ENCODE measurements at places on chromosomes 3 and 15.

GRCh38 chr3:146308222-146308621 is 57.3 kb upstream of the PLSCR4 start:
- no peak for DNase-seq

DNA sequence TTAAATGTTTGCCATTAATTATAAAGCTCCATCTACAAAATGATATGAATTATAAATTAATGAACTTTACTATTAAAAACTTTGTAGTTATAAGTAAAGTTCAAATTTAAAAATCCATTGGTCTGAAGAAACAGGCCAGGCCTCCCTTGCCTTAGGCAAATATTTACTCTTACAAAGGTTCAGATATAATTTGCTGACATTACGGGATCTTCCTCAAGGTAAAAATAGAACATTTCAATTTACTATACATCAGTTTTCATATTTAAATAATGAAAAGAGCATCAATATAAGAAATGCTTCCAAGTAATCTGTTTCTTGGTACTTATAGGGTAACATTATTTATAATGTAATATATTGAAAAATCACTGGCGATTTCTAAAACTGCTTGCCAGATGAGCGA is 3.7 kb downstream of the CMTM6 start:
- DNase-seq: no peak

GRCh38 chr3:4716706-4717362 is 223.7 kb downstream of the ITPR1 start:
- no peak for DNase-seq

DNA sequence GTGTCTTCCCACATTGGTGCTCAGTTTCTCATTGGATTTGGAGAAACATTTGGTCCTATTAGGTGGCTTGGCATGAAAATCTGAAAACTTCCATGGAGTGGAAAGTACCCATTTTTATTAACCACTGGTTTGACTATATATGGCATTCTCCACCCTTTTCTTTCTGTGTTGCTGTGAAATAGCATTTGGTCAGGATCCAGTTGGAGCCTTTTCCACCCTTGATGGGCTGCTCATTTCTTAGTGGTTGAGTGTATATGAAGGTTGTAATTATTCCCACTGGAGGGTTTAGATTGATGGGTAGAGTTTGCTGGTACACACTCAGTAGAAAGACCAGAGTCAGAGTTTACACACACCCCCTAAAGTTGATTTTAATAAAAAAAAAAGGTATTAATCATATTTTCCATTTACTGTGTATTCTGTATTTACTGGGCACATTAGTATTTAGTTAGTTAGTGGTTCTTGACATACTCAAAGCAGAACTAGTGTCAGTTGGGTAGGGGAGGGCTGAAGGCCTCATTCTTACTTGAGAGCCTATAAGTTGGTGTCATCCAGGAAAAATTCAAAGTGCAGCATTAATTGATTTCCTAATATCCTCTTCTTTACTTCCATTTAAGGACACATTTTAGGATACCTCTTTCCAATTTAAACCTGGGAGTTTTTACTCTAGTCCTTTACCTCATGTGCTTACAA is 69.5 kb downstream of the FLNB start:
- DNase-seq: no peak

DNA sequence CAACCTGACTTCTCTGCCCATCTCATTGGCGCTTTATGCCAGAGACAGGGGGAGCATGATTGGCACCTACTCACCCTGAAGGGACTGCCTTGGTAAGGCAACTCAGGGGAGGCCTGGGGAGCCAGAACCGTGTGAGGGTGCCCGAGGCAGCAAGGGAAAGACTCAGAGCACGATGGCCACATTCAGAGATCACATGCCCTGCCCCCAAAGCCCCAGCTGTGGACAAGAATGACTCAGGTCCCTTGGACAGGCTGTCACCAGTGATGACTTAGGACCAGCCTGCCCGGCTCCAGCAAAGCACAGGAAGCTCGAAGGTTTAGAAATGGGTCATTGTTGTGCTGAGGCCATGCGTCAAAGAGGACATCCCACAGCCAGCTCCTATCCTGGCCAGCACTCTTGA is 49.1 kb upstream of the LIMD1 start:
- DNase-seq: no peak

DNA sequence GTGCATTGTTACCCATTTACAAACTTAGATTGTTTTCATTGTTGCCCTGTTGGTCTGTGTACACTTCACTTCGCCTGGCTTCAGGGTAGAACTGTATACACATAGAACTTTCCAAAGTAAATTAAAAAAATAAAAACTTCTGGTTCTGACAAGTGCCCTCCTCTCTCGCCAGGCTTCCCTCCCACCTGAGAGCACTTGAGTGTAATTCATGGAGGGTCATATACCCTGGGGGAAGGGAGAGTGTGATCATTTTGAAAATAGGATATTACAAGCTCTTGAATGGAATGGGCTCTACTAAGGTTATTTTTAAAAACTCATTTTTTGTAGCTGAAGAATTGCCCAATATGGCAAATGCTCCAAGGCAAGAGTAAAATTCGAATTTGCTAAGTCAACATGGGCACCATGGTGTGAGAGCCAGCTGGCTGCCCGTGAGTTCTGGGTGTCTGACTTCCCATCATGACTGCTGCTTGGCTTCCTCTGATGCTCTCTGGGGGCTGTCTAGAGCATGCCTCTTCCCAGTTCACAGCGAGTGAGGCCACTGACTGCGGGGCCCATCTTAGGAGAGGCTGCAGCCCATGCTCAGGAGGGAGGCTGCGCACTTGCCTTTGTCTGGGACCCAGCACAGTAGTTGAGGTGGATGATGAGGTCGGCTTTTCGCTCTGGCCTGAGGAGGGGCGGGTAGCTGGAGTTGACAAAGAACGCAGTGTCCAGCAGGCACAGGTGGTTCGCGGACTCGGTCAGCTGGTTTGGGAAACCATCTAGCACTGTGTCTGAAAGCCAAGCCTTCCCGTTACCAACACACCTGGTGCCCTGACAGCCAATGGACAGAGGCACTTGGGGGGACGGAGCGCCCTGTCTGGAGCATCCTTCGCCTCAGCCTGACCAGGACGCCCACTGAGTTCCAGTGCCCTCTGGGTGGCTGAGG is 13.1 kb upstream of the EHD4 start:
- no peak for DNase-seq
